GM19239 (cell line): ENCODE measurements at places on chromosomes 16 and 17.

- DNase-seq = no peak
Measured at GRCh38 chr17:37118366-37119137, 169.8 kb downstream of the AATF start.

DNA sequence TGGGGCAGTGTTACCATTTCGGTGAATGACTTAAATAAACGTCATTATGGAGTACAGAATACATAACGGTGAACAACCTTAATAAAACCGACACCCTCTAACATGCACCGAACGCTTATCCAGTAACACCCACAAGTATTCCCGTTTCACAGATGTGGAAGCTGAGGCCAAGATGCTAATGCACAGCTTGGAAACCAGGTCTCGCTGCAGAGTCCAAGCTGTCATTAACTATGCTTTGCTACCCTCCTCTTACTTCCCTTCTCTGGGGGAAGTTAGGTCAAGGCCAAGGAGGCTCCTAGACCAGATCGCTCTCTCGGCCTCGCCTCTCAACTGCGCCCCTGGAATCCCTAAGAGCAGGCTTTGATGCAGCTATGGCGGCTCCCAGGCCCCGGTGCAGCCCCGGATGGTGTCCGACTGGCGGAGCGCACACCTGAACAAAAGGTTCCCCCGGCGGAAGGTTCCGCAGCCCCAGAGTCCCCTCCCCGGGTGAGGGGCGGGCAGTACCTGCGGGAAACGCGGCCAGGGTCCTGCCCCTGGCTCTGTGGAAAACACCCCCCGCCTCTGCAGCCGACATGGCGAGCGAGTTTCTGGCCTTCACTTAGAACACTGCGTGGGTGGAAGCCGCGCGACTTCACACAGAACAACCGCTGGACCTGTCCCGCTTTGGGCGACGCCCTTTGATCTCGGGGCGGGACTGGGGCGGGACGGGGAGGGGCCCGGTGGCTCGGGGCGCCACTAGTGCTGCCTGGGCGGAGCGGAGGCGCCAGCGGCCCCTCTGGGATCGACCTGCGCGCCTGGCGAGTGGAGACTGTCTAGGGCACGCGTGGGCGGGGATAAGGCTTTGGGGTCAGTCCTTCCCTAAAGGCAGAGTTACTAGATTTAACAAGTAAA, at the start of gene CPPED1:
CPPED1 (minus strand) TSS at position 685 of the 891 bp plus-strand sequence; CDS start at position 574, 111 bp downstream.
- DNase-seq = peak; percentile 83

GRCh38 chr17:57892146-57892819, 42.4 kb upstream of the MRPS23 start:
- peak; percentile 90 for DNase-seq

GRCh38 chr16:58038219-58038641, 12.7 kb downstream of the MMP15 start:
- no peak for DNase-seq

DNA sequence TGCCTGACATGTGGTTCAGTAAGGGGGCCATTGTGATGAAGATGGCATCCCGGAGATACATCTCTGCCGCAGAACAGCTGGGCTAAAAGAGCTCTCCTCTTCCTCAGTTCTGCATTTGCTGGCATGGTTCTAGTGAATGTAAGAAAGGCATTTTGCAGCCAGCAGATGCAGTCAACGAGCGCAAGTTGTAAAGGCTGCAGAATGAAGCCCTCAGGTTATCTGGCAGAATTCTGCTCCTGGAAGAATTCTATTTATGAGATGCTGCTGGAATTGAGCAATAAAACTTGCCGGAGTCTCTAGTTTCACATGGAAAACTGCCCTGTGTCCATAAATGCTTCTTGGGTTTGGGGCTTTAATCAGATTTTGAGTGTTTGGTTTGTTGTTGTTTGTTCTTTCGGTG, 176.8 kb upstream of the HSBP1 start:
- DNase-seq = no peak

DNA sequence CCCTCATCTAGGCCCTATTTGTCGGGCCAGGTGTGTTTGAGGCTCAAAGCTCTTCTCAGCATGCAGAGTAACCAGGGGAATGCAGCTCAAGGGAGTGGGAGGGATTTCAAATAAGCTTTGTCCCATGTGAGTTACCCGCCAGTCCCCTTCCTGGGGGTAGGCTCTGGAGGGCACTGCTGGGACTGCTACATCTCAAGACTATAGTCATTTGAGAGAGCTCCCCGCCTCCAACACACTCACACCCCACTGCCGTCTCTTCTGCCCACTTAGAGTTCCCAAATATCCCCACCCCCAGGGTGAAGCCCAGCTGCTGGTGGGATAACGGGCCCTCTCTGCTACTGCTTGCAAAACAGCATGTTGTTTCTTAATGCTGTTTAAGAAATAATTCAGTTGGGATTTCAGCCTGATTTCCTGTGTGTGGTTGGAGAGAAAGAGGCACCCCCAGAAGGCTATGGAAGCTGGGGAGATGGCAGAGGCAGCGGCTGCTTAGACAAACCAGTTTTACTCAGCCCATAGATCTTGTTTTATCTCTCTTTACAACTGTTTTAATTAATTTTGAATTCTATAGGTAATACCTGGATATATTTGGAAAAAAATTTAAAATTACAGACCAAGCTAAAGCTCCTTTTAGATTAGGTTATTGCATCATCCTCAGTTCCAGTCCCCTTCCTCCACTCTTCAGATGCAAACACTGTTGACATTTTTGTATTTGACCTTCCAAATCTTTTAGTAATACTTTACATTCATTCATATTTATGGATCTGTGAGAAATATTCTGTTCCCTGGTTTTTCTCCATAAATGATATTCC, 4.1 kb upstream of the MPO start:
- DNase-seq = no peak

- DNase-seq = no peak
Measured at GRCh38 chr16:81940781-81941560, 70.3 kb downstream of the SDR42E1 start.

- no peak for DNase-seq
Measured at GRCh38 chr17:83155128-83156121, 76.0 kb downstream of the METRNL start.

DNA sequence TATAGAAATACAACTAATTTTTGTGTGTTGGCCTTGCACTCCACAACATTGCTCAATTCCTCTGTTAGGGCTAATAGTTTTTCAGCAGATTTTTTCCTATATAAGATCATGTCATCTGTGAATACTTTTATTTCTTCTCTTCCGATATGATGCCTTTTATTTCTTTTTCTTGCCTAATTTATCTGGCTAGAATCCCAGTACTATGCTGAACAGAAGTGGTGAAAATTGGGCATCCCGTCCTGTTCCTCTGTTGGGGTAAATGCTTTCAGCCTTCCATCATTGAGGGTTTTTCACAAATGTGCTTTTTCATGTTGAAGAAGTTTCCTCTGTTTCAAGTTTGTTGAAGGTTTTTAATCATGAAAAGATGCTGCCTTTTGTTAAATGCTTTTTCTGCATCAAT, 22.7 kb upstream of the TNFRSF13B start:
- DNase-seq = no peak

- DNase-seq = no peak
Measured at GRCh38 chr16:19005561-19006445, 22.1 kb downstream of the TMC7 start.

GRCh38 chr16:27639561-27640276, 89.8 kb downstream of the KATNIP start:
- peak; percentile 50 for DNase-seq

DNA sequence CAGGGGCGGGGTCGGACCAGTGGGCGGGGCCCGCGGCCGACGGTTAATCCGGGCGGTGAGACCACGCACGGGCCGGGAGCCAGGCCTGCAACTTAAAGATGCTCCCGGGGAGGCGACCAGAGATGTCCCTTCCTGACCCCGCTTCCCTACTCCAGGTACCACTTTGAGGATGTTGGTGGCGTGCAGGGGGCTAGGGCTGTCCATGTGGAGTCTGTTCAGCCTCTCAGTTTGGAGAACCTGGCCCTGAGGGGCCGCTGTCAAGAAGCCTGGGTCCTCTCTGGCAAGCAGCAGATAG, 580 bp downstream of the RANGRF start:
- no peak for DNase-seq

GRCh38 chr17:5711344-5711743, 127.0 kb upstream of the NLRP1 start:
- no peak for DNase-seq
